ENCODE measurements at places on chromosomes 7 and 10.

GRCh38 chr10:73731588-73732375, 12.4 kb upstream of the SEC24C start:
- DNase-seq = no peak

- no peak for DNase-seq
Measured at GRCh38 chr10:4651404-4652037, 174.5 kb upstream of the AKR1E2 start.

- DNase-seq = no peak
Measured at GRCh38 chr7:52940481-52940880, 95.0 kb upstream of the POM121L12 start.

DNA sequence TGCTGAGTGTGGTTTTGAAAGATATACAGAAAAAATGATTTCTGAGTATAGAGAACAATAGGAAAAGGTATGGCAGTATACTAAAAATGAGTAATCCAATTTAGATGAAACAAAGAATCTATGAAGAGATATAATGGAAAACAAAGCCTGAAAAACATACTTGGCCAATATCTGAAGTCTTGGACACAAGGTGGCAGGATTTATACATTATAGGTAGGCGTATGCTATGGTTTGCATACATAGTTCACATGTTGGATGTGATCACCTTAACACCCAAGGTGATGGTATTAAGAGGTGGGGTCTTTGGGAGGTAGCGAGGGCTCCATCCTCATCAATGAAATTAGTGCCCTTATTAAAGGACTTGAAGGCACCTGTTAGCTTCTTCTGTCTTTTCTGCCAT, 34.5 kb upstream of the BPGM start:
- DNase-seq = no peak

DNA sequence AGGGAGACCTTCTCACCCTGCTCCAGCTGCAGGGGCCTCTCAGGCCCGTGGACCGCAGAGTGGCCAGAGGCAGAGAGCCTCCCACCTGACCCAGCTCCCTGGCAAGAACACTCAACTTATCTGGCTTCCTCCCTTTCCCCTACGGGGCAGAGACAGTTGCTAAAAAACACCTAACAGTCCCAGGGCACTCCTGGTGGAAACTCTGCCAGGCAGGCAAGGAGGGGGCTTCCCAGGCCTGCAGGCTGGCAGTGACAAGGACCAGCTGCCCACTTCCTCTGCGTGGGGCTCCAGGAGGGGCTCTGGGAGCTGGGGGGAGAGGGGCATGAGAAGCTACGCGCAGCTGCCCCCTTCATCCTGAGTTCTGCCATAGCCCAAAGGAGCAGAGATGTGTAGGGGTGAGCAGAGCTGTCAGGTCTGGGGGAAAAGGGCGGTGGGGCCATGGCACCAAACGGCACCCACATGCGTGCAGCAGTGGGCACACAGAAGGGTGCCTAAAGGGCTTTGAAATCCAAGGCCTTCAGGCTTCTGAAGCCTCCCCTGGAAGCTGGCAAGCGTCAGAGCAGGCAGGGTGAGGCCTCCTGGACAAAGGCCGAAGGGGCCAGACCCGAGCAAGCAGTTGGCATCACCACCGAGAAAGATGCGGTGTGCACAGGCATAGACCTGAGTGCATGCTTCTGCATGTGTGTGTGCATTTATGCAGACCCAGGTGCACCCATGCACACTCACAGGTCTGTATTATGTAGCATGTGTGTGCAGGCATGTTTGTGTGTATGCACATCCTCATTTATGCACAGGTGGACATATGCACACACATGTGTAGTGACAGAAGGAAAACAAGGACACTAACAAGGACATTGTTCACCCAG, 14.4 kb downstream of the SPOCK2 start:
- no peak for DNase-seq

- DNase-seq = no peak
Measured at GRCh38 chr7:12211711-12212485, 804 bp downstream of the TMEM106B start.

DNA sequence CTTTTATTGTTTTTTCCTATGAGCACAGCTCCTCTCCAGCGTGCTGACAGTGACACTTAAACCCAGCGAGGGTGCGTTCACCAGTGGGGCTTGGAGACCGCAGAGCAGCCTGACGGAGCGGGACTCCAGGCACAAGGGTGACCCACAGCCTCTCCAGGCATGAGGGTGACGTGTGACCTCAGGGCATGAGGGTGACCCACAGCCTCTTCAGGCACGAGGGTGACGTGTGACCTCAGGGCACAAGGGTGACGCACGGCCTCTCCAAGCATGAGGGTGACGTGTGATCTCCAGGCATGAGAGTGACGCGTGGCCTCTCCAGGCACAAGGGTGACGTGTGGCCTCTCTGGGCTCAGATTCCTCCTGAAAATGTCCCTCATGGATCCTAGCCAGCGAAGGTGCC, 164.3 kb upstream of the TCERG1L start:
- no peak for DNase-seq

DNA sequence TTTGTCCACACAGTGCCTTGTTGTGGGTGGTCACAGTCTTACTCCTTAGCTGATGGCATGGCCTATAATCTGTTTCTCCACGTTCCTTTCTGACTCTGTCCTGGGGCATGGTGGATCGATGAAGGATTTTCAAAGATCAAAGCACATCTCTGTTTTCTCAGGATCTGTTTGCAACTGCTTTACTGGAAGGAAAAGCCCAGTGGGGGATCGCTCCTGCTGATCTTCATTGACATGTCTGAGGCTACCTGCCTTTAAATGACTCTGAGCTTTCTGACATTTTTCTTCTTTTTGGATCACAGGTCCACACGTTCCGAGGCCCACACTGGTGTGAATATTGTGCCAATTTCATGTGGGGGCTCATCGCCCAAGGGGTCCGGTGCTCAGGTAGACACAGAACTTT, 68.0 kb upstream of the PRR15 start:
- DNase-seq = peak; percentile 49

GRCh38 chr7:39594988-39595620, 28.3 kb upstream of the RALA start:
- no peak for DNase-seq

- DNase-seq = no peak
Measured at GRCh38 chr7:30252885-30253795, 31.3 kb upstream of the ZNRF2 start.

DNA sequence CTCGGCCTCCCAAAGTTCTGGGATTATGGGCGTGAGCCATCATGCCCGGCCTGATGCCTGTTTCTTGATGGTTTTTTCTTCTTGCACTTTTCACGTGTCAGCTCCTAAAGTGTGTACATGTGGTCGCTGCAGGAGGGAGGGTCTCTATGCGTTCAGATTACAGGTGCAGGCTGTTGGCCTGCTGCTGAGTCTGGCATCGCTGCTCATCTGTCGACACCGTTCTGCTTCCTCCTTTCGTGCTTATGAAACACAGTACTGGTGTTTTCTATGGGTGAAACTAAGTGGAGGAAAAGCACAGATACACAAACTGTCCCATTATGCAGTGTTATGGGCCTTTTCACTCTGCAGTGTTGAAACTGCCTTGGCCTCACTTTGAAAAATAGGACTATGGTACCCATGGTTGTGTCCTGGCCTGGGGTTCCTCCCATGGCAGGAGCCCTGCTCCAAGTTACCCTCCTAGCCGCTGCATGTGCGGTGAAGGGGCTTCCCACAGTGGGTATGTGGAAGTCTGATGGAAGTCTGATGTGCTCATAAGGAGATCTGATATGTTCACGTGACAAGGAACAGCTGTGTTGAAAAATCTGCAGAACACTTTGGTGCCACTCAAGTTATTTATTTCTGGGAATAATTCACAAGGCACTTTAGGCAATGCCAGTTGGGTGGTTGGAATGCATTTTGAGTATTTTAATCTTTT, 23.5 kb downstream of the OGDH start:
- DNase-seq = no peak

DNA sequence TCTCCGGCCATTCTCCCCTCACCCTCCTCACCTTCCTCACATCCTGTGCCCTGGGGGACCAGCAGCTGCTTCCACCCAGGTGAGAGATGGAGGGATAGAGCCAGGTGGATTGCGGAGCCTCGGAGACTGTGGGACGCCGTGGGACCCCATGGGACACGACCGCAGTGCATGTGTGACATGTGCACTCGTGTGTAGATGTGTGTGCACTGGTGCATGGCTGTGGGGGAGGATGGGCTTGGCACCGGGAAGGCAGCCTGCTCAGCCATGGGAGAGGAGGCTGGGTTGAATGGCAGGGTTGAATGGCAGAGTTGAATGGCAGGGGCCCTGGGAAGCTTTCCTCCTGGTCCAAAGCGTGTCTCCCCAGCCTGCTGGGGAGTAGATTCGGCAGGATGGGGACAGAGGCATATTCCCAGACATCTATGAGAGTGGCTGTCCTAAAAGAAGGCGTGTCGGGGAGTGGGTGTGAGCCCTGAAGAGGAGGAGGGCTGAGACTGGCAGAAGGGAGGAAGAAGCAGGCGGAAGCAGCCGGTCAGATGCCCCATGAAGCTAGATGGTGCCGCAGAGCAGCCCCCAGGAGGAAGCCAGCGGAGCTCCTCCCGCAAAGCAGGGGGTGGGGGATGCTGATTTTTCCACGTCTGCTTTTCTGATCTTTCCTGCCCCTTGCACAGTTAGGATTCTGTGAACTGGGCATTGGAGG, 815 bp downstream of the GIMAP8 start:
- DNase-seq = no peak

DNA sequence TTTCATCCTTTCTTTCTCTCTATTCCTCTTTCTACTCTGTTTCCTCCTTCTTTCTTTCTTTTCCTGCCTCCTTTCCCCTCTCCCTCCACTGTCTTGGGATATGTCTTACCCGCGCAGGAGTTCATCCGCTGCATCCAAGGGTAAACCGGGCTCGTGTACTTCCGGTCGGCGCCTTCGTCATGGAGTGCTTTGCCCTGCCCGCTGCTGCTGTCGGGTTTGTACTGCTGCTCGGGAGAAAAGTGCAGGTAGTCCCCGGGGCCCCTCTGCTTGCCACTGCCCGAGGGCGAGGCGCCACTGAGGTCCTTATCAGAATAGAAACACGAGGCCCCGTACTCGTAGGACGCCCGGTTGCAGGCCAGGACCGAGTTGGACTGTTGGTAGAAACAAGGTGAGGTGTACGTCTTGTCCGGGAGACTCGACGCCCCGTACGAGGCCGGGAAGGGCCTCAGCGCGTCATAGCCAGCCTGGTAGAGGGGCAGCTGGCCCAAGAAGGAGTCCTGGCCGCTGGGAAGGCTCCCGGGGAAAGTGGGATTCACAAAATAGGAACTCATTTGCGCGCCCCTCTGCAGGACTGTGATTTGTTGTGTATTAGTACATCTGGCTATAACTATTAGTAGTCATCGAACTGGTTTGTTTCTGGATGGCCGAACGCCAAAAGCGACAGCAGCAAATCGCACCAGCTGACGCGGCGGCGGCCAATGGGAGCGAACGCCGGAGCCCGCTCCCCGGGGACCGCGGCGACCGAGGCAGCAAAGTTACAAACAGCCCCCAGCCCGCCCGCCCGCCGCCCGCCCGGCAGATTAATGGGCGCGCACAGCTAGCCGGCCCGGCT, at the start of gene HOXA6:
TSS of gene HOXA6 (minus strand) at position 576 of the 832 bp plus-strand sequence. CDS start at position 551, 25 bp downstream.
- no peak for DNase-seq

- no peak for DNase-seq
Measured at GRCh38 chr7:8086239-8086638, 117.6 kb downstream of the GLCCI1 start.

DNA sequence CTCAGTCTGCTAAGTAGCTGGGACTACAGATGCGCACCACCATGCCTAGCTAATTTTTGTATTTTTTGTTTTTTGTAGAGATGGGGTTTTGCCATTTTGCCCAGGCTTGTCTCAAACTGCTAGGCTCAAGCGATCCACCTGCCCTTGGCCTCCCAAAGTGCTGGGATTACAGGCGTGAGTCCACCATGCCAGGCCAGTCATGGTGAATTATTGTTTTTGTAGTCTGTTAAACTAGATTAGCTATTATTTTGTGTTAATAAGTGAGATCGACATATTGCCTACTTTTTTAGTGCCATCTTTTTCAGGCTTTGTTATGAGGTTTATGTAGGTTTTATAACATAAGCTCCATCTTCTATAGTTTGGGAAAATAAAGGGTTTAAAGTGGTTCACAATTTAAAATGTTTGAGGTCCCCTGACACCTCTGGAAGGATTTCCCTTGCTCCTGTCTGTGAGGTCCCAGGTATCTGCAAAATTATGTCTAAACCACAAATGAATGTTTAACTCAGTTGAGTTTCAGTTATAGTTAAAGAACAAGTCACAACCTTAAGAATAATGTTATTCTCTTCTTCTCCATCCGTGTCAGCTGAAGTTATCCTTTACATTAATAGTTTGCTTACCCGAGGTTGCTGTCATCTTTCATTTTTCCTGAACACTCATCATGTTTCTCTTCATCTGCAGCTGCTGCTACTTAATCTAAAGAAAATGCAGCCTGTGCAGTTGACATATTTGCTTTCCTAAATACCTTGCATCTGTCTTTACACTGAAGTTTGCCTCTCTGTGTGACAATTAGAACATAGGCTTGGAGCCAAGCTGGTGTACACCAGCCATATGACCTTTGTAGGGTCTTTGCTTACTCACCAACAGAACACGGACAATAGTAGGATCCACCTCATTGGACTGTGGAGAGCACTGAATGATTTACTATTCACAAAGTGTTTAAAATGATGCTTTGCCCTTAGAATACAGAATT, 8.9 kb upstream of the VSTM4 start:
- DNase-seq = no peak

DNA sequence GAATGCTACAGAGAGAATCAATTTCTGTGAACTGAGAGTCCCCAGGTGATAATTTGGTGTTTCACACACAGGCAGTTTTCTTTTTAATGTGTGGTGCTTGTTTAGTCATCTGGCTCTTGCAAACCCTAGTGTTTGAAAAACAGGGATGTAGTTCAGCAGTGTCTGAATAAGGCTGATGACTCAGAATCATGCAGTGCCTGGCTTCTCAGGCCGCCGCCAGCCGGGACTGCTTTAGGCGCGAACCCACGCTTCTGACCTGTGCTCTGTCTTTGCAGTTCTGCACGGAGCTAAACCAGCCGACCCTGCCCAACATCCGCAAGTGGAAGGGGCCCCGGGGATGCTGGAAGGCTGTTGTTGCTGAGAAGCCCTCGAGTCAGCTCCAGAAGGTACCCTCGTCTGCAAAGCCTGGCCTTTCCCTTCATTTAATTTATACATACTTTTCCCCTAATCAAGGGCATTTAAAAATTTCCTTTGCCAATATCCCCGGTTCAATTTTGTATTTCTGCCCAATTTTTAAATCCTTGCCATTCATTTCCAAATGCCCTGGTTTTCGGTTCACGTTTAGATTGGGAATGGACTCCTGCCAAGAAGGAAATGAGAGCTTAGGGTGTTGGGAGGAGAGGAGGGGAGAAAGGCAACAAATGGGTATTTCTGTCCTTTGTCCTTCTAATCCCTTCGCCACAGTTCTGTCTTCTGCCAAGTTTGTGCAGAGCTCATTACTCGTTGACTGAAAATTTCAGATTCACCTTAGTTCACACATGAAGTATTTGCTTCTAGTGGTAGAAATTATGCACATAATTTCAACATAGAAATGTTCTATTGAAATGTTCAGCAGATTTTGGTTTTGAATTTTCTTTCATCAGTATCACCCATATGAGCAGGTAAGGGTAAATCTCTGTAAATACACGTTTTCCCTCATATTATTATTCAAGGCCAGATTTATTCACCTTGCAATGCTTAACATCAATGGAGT, 108.5 kb upstream of the ANLN start:
- DNase-seq = peak; percentile 85

GRCh38 chr7:6284055-6284400, 11.6 kb upstream of the CYTH3 start:
- no peak for DNase-seq

- DNase-seq = no peak
Measured at GRCh38 chr7:117116211-117116610, 162.9 kb downstream of the ST7 start.

- no peak for DNase-seq
Measured at GRCh38 chr10:114195079-114195478, 15.9 kb downstream of the TDRD1 start.
